ENCODE measurements at places on chromosomes 5 and 9.

DNA sequence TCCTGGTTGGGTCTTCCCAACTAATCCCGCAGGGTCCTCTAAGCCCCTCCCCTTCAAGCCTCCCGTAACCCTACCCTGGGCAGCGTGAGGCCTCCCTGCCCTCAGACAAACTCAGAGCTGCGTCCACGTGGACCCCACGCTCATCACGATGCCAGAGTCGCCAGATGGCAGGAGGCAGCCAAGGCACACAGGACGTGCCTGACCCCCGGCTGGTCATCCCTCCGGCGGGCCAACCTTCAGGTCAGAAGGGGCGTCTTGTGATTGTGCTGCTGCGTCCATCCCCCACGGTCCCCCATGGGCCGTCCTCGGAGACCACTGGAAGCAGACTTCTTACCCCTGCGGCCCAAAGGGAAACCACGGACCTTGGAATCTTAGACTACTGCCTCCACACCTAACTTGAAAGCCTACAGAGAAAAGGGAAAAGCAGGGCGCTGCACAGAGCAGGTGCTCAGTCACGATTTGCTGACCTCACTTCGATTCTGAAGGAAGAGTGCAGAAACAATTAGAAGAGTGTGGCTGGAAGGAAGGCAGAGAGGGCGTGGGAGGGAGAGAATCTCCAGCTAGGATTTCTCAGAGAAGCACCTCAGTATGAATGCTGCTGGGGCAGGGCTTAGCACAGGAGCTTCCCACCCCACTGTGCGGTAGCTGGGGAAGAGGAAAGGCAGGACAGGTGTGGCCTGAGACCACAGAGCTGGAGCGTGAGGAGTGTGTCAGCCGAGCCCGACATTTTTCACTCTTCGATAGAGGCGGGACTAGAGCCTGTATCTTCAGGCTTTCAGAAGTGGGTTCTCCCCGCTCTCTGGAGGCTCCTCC lies 174.8 kb downstream of the ERCC6L2 start:
- no peak for DNase-seq

- DNase-seq, result no peak
Observed at GRCh38 chr5:171308453-171309275, at the start of gene TLX3. Gene TLX3 (plus strand): TSS chr5:171309248. CDS start chr5:171309366, 118 bp downstream.

GRCh38 chr9:137988701-137989100 lies 111.1 kb downstream of the CACNA1B start:
- DNase-seq, result no peak

GRCh38 chr5:149205625-149206523 lies 64.6 kb downstream of the ABLIM3 start:
- DNase-seq, result peak; percentile 18

- DNase-seq, result peak; percentile 15
Observed at GRCh38 chr5:53603009-53603687, 42.7 kb downstream of the NDUFS4 start.

DNA sequence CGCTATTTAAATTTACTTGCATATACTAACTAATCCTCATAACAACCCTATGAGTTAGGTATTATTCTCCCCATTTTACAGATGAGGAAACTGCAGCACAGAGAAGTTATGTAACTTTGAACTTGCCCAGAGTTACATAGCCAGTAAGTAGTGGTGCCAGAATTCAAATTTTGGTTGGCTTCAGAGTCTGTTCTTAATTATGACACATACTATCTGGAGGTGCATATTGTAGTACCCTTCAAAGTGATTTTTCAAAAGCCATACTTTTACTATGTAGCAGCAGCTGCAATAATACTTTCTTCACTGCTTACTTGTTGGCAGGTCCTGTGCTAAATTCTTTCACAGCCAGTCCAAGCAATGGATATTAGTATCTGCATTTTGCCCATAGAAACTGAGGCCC lies 16.4 kb downstream of the MAN2A1 start:
- no peak for DNase-seq

- no peak for DNase-seq
Observed at GRCh38 chr9:113603048-113603375, 139.5 kb downstream of the RGS3 start.

DNA sequence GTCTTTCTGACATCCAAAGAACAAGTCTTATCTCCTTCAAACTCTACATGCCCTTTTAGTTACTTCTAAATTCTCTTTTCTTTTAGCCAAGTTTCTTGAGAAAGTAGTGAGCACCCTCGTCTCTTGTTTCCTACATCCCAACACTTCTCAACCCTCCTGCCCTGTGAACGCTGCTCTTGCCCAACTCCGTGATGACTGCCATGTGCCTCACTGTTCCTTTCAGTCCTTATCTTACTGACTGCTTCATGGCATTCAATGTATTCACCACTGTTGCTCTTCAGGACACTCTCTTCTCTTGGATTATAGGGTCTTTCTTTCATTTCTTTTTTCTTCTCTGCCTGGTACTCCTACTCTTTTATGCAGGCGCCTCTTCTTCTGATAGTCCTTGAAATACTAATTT lies 14.8 kb downstream of the C9 start:
- DNase-seq, result no peak

DNA sequence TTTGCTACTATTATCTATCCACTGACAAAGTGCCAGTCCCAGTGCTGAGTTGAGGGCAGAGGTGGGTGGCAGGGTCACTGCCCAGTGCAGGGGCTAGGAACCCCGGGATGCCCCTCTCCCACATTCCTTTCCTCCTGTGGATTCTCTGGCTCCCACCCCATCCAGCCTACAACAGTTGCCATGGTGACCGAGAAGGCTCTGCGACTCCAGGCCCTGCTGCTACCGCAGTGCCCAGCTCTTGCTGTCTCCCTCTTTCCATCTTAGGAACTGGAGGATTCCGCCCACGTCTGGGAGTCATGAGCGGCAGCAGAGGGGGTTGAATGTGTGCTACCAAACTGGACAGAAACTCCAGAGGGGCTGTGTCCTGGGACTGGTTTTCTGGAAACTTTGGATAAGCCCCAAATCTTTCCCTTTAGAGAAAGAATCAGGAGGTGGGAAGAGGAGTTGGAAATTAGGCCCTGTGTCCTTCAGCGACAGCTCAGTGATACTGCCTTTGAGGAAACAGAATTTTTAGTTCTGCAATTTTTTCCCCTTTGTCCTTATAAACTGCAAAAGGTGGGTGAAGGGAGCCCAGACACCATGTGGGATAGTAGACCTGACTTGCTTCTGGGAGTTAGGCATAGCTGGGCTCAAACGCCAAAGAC lies 20.7 kb upstream of the C5orf47 start:
- no peak for DNase-seq

DNA sequence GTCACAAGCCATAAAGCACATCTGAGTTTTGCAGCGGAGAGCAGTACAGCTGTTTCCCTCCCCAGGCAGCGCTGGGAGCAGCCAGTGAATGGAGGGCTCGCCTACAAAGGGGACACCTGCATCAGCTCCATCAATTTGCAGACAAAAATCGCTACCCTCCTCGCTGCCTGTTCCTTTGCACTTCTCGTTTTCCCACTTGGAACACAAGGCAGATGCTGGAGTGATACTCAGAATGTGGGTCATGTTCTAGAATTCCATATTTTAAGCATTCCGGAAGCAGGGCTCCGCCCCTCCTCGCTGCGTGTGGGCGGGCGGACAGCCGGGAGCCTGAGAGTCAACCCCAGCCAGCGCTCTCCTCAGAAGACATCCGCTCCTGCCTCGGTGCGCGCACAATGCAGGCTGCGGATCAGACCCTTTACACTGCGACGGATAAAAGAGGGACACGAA lies 92.1 kb downstream of the LMNB1 start:
- DNase-seq, result no peak

- DNase-seq, result no peak
Observed at GRCh38 chr5:111385970-111386831, 126.1 kb downstream of the STARD4 start.

- no peak for DNase-seq
Observed at GRCh38 chr5:137737349-137738131, 1.7 kb upstream of the KLHL3 start.

- DNase-seq, result no peak
Observed at GRCh38 chr5:14426521-14426920, 155.1 kb upstream of the OTULINL start.

GRCh38 chr9:127980060-127980705 lies 606 bp downstream of the EEIG1 start:
- no peak for DNase-seq

- no peak for DNase-seq
Observed at GRCh38 chr5:100683881-100684280, 148.7 kb downstream of the FAM174A start.

- DNase-seq, result no peak
Observed at GRCh38 chr5:133581918-133582317, 30.4 kb downstream of the FSTL4 start.

GRCh38 chr5:68182534-68182933 lies 33.0 kb upstream of the PIK3R1 start:
- DNase-seq, result no peak

DNA sequence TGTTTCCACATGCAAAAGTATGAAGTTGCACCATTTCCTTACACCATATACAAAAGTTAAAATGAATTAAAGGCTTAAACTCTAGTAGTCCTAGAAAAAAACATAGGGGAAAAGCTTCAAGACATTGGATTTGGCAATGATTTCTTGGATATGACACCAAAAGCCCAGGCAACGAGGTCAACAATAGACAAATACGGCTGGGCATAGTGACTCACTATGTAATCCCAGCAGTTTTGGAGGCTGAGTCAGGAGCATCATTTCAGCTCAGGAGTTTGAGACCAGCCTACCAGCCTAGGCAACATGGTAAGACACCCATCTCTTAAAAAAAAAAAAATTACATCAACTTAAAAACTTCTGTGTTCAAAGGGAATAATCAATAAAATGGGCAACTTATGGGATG lies 30.9 kb upstream of the SREK1 start:
- DNase-seq, result no peak

DNA sequence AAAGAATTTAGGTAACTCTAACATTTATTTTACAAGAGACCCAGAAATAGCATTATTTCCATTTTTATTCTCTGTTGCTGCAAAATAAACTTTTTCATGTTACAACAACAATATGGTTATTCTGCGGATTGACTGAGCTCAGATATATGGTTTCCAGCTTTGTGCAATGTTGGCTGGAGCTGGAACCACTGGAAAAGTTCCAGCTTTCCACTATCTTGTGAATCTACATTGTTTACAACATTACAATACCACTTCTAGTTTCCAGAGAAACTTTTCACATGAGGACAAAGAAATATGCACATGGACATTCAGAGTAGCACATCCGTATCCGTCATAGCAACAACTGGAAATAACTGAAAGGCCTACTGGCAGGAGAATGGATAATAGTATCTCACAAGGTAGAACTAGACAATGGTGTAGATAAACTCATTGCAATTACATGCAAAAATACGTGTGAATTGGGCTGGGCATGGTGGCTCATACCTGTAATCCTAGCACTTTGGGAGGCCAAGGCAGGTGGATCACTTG lies 436.1 kb upstream of the ADAMTS16 start:
- no peak for DNase-seq

DNA sequence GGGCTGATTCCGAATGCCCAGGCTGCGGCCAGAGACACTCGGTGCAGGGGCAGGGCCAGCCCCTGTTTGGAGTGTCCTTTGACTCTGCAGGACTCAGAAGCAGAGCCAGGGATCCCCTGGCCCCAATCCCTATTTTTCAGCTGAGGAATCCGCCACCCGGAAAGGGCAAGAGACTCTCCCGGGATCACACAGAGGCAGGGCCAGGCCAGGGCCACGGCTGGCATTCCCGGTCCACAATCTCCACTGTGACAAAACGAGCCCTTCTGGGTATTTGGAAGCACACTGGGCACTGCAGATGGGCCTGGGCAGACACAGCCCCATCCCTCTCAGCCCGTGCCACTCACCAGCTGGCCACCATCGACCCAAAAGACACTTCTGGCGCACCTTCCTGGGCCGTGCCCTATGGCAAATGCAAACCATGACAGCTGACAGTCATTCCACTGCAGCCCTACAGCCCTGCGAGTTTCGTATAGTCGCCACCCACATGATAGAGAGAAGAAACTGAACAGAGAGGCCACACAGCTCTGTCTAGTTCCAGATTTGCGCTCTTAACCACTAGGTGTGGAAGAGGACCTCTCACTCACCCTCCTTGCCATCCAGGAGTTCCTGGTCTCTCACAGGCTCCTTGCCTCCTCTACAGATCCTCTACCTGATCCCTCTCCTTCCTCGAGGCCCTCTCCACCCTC lies 13.3 kb downstream of the NR5A1 start:
- no peak for DNase-seq

- DNase-seq, result no peak
Observed at GRCh38 chr5:120134944-120135343, 329.2 kb upstream of the PRR16 start.

DNA sequence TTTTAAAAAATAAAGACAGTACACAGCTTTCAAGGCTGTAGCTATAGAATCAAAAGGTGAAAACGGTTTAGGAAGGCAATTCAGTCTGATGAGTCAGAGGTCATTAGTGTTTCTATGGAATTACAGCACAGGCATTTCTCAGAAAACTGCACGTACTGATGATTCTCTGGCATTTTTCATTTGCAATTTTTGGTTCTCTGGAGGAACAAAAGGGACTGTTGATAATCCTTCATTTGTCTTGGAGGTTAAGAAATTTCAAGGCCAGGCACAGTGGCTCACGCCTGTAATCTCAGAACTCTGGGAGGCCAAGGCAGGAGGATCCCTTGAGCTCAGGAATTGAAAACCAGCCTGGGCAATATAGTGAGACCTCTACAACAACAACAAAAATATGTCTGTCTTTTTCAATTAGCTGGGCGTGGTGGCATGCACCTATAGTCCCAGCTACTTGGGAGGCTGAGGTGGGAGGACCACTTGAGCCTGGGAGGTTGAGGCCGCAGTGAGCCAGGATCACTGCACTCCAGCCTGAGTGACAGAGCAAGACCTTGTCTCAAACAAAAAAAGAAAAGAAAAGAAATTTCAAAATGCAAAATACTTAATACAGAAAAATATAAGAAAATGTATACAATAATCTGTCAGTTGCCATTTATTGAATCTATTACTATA lies 27.3 kb downstream of the NR6A1 start:
- peak; percentile 35 for DNase-seq

DNA sequence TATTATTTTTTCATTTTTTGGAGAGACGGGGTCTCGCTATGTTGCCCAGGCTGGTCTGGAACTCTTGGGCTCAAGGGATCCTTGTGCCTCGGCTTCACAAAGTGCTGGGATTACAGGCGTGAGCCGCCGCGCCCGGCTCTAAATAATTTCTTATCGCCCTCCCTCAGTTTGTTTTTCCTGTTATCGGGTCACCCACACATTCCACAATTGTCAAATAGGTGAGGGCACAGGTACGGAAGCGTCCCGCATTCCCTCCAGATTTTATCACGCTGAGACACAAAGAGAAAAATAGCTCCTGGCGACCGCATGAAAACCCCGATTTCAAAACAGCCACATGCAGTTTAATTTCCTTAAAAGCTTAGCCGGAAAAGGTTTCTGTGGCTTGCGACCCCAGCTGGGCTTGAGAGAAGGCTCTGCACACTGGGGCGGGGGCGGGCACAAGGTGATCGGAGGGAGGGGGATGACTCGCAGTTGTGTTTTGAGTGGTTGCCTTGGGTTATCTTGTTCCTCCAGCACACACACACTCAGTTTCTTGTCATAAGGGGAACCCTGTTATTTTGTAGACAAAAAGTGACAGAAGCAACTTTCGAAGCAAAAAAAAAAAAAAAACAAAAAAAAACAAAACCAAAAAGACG lies 717 bp upstream of the IQGAP2 start:
- no peak for DNase-seq

GRCh38 chr5:34007201-34007620 lies 639 bp downstream of the AMACR start:
- no peak for DNase-seq
